ENCODE measurements at places on chromosomes 11 and 22.

DNA sequence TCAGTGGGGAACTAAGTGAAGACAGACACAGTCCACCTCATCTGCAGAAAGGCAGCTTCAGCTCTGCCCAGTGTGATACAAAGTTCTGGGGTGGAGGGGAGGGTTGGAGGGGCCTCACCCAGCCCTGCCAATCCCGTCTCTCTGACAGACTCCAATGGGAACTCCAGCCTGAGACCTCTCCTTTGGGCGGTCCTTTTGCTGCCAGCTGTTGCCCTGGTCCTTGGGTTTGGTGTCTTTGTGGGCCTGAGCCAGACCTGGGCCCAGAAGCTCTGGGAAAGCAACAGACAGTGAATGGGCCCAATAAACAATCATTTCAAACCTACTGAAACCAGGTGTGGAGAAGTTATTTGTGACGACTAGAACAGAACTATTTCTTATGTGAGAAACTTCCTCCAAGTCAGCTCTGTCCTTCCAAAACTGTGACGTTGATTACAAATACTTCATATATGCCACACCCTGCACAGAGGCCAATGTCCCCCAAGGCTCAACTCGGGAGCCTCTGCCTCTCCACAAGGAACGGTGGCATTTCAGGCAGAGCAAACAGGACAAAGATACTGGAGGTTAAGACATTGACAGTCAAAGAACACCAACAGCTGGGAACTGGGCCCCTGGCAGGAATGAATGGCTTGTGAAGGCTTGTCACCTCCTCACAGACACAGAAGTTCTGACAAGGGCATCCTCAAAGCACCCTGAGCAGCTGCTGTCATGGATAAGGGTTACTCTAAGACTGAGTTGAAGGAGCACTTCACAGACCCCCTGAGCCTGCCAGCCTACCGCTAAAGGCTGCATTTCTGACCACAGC is 8.2 kb downstream of the ZP1 start:
- no peak for DNase-seq

- DNase-seq = no peak
These were observed 59.4 kb downstream of the RTL6 start for GRCh38 chr22:44438481-44439131.

DNA sequence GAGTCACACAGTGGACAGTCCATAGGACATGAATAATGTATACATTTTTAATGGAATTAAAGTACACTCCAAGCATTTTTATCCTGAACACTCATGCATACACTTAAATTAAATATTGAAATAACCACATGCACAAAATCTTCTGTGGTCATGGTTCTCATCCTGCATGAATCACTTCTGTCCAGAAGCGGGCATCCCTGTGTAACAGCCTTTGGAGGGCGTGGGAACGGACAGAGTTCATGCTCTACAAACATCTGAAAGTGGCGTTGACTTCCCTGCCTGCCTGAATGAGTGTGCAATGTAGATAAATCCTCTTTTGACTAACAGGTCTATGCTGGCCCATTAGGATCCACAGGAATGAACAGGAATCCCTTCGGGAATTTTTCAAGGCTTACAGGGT is 780.2 kb downstream of the BRD1 start:
- peak; percentile 19 for DNase-seq

- DNase-seq = no peak
These were observed 37.1 kb downstream of the SVIP start for GRCh38 chr11:22792497-22792896.

- DNase-seq = no peak
These were observed 10.8 kb upstream of the TCF20 start for GRCh38 chr22:42281284-42281683.

DNA sequence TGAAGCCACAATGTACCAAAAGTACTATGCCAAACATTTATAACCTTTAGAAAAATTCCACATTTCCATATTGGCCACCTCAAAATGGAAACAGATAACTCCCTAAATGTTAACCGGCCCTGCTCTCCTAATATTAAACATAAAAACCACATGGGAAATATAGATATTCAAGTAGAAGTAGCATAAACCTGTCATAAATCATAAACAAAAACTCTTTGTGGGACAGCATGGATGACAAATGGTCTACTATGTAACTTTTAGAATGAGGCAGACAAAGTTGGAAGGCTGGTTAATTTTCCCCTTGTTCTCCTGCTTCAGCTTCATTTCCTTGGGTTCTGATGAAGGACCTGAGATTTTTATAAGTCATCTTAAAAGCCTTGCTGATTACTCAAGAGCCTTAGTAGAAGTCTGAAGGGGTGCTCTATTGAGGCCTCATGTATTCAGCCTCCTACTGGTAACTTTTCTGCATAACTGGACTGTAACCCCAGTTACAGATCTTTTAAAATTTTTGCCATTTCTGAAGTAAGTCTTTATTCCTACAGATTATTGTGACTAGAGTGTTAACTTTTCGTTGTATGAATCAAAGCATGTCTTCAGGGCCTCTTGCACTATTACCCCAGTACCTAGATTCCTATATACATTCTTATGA is 116.4 kb downstream of the STIM1 start:
- no peak for DNase-seq

DNA sequence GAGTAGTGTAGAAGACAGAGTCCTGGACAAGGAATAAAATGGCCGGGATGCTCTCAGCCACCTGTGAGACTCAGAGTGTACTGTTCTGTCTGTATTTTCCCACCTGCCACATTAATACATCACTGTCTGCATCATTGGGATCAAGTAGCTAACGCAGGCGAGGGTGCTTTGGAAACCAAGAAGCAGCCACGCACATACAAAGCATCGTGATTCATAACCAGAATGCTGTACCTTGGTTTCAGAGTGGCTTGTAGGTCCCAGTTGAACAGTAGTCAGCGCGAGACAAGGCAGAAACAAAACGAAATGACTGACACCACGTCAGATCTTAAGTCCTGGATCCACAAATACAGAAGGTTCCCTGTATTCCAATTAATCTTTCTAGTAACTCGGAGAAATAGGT is 198.3 kb downstream of the GRIK4 start:
- DNase-seq = no peak

- DNase-seq = peak; percentile 76
These were observed 252.7 kb downstream of the TMEM135 start for GRCh38 chr11:87290304-87290922.

DNA sequence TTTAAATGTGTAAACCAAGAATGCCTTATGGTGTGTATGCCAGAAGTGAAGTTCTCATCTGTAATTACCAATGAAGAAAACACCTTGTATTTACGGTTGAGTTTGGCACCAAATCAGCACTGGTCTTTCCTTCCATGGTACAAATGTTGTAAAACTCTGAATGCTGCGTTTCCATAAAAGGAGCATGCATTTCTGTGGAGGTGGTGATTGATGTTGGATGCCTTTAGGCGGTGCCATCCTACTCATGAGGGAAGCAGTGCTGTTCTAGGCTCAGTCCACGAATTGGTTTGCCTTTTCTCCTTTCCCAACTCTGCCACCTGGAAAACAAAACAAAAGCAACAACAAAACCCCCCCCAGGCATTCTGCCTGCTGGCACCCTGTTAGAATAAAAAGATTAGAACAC is 124.4 kb downstream of the TEAD1 start:
- no peak for DNase-seq

All from NCI-H510A treated with DMSO at 0.1 percent for 48 hours (cell line).